ENCODE measurements at places on chromosomes 7 and 10.
A peak's percentile ranks its signal among the peaks of the same experiment; 100 is the strongest.

- DNase-seq = peak; percentile 21
Observed at GRCh38 chr10:6445671-6446316, 134.3 kb downstream of the PRKCQ start.

- no peak for DNase-seq
Observed at GRCh38 chr7:15557686-15558085, 4.1 kb downstream of the AGMO start.

GRCh38 chr7:100465702-100466311 is 1.7 kb upstream of the SPACDR start:
- DNase-seq = peak; percentile 80

GRCh38 chr7:132275416-132276233 is 300.6 kb downstream of the PLXNA4 start:
- no peak for DNase-seq

GRCh38 chr10:69864321-69864720 is 62.6 kb downstream of the COL13A1 start:
- peak; percentile 95 for DNase-seq

- peak; percentile 93 for DNase-seq
Observed at GRCh38 chr10:77592946-77593636, 44.5 kb downstream of the KCNMA1 start.

GRCh38 chr7:127819975-127820731 is 168.2 kb downstream of the SND1 start:
- peak; percentile 86 for DNase-seq

GRCh38 chr7:45080265-45080957 is 8.4 kb downstream of the NACAD start:
- no peak for DNase-seq

DNA sequence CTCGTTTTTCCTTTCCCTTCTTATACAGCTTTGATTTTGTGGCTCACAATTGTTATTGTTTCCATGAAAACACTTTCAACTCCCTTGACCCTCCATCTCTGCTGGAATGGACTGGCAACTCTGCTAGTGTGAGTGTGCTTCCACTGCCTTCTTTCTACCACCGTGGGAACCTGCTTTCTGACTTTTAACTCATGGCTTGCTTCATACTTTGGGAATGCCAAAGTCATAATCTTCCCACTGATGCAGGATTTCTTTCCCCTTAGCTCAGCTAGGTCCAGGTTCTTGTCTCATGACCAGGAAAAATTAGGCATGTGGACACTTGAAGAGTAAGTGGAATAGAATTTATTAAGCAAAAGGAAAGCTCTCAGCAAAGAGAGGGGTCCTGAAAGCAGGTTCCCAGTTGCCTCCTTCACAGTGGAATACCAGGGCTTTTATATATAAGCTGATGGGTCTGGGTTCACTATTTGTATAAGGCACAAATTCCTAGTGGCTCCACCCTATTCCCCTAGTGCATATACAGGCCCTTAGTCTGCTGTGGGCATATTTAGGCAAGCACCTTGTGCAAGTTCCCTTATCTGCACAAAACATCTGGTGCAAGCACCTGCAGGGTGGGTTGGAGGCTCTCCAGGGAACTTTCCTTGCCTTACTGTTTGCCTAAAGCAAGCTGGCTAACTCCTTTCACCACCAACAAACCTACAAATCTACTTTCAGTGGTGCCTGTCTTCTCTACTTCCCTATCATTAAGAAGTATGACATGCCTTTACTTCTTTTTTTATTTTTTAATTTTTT is 119.5 kb downstream of the CFAP58 start:
- DNase-seq = no peak

DNA sequence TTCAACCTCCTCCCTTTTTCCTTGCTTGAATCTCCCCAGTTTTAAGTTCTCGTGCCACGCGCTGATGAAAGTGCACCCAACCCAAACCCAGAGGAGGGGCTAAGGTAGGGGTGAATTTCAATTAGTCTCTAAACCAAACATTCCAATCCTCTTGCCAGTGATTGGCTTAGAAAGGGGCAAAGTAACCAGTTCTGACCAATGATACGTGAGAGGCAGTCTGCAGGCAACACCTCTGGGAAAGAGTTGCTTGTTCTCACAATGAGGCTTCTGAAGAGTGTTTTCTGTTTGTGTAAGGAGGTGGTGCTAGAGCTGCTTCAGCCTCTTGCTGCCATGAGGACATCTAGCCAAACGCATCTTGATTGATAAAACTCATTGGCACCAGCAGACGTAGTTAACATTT is 21.8 kb downstream of the SLC35G1 start:
- no peak for DNase-seq

GRCh38 chr10:63603709-63604445 is 82.7 kb downstream of the REEP3 start:
- DNase-seq = peak; percentile 72

DNA sequence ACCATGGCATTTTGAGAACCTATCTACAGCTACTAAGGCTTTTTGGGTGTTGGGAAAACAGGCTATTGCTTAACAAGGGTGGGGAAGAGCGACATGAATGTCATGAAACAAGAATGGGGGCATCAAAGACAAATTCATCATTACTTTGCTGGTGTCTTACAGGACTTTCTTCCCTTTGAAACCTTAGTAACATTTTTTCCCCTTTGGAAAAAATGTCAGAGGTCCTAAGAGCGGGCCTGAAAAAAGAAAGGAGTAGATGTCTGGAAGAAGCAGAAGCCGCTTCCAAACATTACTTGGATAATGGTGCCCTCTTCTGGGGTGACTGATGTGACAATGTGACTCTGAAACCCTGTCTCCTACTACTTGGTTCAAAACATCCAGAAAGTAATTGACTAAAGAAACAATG is 3.8 kb upstream of the DDX50 start:
- DNase-seq = peak; percentile 74

DNA sequence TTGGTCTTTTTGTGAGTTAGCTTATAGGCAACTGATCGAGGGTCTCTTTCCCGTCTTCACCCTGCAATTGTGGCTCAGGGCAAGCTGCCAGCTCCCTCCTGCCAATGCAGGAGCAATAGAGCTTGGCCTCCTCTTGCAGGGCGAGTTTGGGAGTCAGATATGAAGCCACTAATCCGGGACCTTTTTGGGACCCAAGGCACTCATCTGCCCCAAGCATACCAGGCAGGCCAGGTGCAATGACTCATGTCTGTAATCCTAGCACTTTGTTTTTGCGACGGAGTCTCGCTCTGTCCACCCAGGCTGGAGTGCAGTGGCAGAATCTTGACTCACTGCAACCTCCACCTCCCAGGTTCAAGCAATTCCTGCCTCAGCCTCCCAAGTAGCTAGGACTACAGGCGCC is 21.1 kb downstream of the LIMK1 start:
- DNase-seq = peak; percentile 19

- no peak for DNase-seq
Observed at GRCh38 chr7:131836733-131837132, 280.3 kb upstream of the PODXL start.

DNA sequence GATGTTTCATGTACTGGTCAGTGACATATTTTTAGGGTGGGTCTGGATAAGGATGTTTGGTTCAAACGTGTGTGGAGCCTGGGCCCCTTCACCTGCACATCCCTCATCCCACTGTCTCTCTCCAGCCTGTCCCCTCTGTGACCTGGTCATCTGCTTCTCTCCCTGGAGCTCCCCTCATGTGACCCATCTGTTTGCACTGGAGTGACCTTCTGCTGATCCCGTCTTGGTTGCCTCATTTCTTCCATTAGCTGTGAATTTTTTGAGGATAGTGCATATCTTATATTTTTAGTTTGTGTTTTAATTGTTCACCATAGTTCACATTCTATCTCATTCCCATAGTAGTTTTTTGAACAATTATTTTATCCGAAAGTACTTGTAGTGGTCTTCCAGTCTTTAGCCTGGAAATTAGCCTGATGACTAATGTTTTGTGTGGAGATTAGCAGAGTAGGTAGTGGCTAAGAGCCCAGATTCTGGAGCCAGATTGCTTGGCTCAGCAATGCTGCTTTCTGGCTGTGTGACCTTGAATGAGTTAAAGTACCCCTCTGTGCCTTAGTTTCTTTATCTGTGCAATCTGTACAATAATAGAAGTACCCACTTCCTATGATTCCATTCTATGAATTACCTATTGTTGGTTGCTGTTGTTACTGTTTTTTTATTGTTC is 224.5 kb downstream of the LRMDA start:
- DNase-seq = peak; percentile 72

All from astrocyte of the spinal cord (primary cell).